ENCODE measurements at places on chromosomes 1 and 21.
A peak's percentile ranks its signal among the peaks of the same experiment; 100 is the strongest.

DNA sequence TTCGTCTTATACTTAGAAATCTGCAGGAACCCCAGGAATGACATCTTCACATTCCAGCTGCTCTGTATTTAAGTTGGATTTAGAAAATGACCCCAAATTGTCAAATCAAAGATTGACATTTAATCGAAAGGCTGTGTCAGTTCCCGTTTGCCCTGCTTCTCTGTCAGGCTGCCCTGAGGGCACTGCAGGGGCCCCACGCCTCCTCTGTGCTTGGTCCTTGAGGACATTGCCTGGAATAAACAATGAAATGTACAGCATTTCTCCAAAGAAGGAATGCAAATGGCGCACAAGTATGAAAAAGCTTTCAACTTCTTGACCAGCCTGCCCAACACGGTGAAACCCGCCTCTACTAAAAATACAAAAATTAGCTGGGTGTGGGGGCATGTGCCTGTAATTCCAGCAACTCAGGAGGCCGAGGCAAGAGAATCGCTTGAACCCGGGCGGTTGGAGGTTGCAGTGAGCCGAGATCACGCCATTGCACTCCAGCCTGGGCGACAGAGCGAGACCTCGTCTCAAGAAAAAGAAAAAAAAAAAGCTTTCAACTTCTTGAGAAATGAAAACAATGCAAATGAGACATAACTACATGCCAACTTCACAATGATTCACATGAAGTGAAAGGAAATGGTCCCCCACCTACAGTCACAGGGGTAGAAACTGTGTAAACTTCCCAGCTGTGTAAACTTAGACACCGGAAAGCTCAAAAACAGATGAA is 3.0 kb downstream of the TMPRSS3 start:
- DNase-seq, result no peak

GRCh38 chr1:175628548-175629317 is 114.7 kb downstream of the TNR start:
- DNase-seq, result no peak

- no peak for DNase-seq
Measured at GRCh38 chr1:38497921-38498656, 361.5 kb downstream of the RRAGC start.

- DNase-seq, result no peak
Measured at GRCh38 chr1:178645157-178645807, 79.8 kb upstream of the RALGPS2 start.

GRCh38 chr1:52402860-52403240 is 1.4 kb downstream of the ORC1 start:
- no peak for DNase-seq

DNA sequence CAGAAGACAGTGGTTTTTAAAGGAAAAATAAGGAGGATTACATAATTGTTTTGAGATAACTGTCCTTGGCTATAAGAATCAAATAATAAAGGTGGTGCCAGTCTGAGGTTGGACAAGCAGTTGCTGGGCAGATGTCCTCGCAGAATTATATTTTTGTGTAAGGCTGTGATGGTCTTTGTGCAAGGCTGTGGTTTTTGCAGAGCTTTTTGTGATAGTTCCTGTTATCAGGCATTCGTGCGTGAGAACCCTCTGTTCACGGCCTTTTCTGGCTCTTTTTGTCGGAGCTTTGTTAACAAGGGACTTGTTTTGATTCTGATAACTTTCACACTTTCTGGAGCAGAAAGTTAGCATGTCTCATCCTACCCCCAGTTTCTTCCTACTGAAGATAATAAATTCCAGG is 33.4 kb downstream of the SH3BP5L start:
- no peak for DNase-seq

DNA sequence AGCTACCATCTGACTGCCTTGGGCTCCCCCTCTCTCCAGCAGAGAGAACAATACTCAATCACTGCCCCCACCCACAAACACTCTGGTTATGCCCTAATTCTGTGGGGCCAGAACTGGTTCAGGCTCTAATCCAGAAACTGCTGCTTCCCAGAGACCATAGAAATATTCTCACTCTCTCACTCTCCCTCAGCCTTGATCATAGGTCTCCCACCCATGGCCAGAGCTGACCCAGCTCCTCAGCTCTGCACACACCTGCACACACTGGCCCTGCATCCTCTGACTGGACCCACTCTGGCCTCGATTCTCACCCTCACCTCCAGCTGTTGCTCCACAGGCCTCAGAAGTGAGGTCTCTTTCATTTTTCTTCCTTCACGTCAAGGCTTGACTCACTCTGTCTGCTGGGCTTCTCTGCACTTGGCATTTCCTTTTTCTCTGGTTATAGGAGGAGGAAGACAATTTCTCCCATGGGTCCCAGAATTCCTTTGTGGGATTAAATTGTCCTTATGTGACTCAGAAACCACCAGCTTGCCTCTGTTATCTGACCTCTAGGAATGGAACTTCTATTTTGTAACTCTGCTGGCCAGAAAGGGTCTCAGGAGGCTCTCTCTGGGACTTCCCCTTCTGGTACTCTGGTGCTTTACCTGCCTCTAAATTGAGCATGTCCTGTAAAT is 15.6 kb upstream of the ZMYM6 start:
- no peak for DNase-seq

DNA sequence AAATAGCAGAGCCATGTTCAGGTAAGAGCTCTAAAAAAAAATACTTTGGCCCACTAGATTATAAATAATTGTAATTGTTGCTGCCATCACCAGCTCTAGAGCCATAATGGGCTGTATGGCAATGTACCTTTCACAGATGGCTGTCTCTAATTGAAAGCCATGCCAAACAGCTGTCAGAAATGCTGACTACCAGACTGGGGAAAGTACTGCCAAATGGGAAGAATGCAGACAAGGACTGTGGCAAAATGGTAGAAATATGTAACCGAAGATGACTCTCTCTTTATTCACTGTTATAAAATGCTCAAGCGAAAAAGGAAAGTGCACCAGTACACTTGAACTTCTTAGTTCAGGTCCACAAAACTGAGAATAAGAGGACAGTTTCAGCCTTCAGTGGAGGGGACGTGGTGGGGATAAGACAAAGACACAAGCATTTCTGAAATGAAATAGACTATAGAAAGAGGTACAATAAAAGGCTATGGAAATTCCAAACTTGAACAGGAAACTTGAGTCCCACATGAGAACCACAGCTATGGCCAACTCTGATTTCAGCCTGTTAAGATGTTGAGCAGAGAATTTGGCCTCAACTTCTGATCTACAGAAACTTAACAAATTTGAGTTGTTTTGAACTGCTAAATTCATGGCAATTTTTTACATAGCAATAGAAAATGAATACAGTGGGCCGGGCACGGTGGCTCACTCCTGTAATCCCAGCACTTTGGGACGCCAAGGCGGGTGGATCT is 46.5 kb upstream of the LPGAT1 start:
- DNase-seq, result no peak

DNA sequence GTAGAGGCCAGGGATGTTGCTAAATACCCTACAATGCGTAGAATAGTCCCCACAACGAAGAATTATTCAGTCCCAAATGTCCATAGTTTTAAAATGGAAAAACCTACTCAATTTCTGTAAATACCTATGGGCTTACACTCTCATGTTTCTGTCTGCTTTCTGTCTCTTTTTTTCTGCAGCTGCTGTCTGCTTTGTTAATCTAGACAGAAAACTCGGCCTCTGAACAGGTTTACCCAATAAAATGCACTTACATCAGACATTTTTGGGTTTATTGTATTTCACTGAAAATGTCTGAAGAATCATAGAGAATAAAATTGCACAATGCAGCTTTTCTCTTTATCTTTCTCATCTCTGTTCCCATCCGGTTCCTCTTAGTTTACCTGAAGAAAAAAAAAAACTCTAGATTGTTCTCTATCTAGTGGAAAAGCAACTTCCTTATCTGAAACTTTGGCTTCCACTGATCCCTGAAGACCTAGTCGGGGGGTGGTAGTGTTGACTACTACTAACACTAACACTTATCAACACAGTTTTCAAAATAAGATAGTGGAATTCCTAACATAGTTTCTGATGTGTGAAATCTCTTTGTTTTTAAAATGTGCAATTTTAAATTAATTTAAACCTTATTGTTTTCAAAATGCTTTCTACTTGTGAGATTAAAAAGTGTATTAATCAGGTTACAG is 76.9 kb upstream of the CCDC190 start:
- DNase-seq, result no peak

DNA sequence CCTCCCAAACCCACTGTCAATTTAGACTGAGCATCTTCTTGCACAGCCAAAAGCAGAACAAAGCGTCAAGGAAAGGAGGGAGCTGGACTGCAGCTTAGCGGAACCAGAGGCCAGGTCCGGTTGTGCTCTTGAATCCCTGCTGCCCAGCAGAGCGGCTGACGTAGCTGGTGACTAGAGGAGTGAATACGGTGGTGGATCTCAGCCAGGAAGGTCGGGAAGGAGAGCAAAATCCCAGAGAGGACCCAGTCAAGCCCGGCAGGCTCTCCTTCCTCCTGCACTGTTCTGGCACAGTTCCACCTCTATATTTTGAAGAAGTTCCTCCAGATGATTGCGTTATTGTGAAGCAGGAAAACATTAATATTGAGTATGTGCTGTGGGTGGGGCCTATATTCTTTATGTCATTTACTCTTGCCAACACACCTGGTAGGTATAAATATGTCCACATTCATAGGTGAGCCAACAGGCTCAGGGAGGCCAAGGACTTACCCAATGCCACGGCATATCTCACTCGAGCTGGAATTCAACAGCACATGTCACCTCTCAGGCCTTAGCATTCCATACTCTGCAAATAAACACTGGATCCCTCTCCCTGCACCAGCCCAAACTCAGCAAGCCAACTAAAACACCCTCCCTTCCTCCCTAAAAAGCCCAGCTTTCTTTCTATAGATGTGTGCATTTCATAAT is 23.6 kb upstream of the ABCB10 start:
- peak; percentile 12 for DNase-seq
